ENCODE measurements at places on chromosomes 12 and 14. TPM values are rescaled to one million over a fixed set of nuclear protein-coding genes. Genes with fewer than 3 reads are reported as not detected.

DNA sequence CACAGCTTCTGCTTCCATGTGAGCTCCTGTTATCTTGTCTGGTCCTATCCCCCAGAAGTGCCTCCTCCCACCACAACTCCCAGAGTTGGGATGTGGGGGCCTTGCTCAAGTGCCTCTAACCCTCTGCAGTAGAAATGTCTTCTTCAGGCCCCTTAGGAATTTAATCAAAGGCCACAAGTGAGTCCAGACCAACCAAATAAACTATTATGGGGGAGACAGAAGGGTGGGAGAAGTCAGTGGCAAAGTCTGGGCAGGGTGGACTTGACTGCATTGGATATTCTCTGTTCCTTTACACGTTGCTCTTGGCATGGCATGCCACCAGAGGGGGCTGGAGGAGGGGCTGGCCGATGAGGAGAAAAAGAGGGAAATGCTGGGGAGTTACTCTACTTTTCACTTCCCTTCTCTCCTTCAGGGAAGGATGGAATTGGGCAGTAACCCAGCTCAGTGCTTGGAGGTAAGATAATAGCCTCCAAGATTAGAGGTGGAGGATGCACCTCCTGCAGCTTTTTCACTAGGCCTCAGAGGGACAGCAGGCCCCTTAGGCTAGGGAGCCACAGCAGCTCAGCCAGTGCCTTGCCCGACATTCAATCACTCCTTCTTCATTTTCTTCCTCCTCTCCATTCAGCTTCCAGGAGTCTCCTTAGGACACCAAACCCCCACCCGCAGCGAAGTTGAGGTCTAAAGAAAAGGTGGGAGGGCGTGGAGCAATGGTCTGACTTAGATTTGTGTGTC lies 1.2 kb upstream of the AP1G2 start:
- peak overlapping the region; percentile 10 for H3K4me3 ChIP-seq
- no peak for DNase-seq
- H3K36me3 ChIP-seq = no peaks in the 10 kb centered on the region

GRCh38 chr12:104990950-104991349 lies 4.8 kb downstream of the NOPCHAP1 start:
- no peak overlapping the region for H3K27ac ChIP-seq
- peaks cover 19% of the 10 kb centered on the region for H3K4me1 ChIP-seq
- peaks cover 39% of the 10 kb centered on the region for H3K36me3 ChIP-seq
- no peak overlapping the region for H3K4me3 ChIP-seq

The TMPRSS12 gene
- total RNA-seq = not detected

The TSPAN9 gene
- 50.4 TPM for total RNA-seq

DNA sequence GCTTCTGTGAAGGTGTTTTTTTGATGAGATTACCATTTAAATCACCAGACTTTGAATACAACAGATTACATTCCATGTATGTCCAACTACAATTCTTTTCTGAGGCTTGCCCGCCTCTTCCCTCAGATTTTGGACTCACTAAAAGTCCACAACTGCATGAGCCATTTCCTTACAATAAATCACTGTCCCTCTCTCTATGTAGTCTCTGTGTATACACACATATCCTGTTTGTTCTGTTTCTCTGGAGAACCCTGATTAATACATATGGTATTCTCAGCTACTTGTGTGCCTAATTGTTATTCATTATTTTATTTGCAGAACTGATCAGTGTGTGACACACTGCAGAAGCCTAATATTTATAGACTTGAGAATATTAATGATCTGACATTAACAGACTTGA lies 2.4 kb upstream of the MIPOL1 start:
- no peak for DNase-seq
- no peak overlapping the region for H3K27ac ChIP-seq
- peaks cover 17% of the 10 kb centered on the region for H3K4me1 ChIP-seq
- H3K36me3 ChIP-seq = peaks cover 3% of the 10 kb centered on the region
- no peak overlapping the region for H3K4me3 ChIP-seq

The STAB2 gene
- not detected for total RNA-seq

GRCh38 chr12:124650912-124651311 lies 83.5 kb upstream of the NCOR2 start:
- H3K27me3 ChIP-seq = no peaks in the 10 kb centered on the region
- DNase-seq = no peak
- H3K4me3 ChIP-seq = no peak overlapping the region
- H3K36me3 ChIP-seq = no peaks in the 10 kb centered on the region
- H3K27ac ChIP-seq = no peak overlapping the region

- no peak overlapping the region for H3K27ac ChIP-seq
- H3K36me3 ChIP-seq = no peaks in the 10 kb centered on the region
- no peaks in the 10 kb centered on the region for H3K4me1 ChIP-seq
- DNase-seq = no peak
These were observed 121.9 kb upstream of the SLC35F4 start for GRCh38 chr14:57987596-57988300.

DNA sequence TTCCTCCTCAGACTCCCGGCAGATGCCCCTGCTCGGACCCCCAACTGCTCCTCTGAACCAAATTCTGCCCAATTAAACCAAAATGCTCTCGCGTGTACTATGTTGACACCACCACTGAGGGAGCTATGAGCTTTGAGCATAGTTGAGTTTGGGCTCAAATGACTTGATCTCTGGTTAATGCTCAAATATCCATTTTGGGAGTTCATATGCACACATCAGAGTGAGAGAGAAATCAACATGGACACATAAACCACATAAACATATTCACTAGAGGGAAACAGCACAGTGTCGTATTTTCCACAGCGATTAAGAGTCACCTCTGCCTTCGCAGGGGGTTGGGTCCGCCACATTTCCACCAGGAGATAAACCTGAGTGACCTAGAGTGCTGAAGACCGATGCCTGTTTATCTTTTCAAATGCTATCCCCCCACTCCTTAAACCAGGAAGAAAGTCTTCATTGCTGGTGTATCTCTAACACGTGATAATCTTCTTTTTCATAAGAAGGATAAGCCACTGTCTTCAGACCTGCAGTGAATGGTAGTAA lies 59.4 kb upstream of the FOXN3 start:
- no peaks in the 10 kb centered on the region for H3K36me3 ChIP-seq
- H3K4me3 ChIP-seq = no peak overlapping the region
- H3K27me3 ChIP-seq = no peaks in the 10 kb centered on the region
- H3K4me1 ChIP-seq = peaks cover 6% of the 10 kb centered on the region

- no peaks in the 10 kb centered on the region for H3K36me3 ChIP-seq
- no peak overlapping the region for H3K4me3 ChIP-seq
- no peaks in the 10 kb centered on the region for H3K4me1 ChIP-seq
- no peak overlapping the region for H3K27ac ChIP-seq
These were observed 129.5 kb downstream of the KIF26A start for GRCh38 chr14:104267895-104268294.

DNA sequence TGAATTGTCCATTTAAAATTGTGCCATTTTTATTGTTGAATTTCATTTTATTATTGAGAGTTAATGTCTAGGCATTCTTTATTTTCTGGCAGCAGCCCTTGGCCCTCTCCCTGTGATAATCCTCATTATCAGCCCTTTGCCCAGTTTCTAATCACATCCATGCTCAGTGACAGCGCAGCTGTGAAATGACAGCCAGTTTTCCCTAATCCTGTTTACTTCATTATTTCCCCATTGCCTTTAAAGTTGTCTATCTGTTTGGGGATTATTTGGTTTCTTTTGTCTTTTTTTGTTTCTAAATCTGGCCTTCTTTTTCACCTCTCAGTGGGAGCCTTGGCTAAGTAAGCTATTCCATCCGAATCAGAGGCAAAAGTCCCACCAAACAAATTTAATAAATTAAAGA lies 476.9 kb downstream of the SLC6A15 start:
- H3K4me1 ChIP-seq = no peaks in the 10 kb centered on the region
- H3K27me3 ChIP-seq = peaks cover 22% of the 10 kb centered on the region
- DNase-seq = no peak
- H3K4me3 ChIP-seq = no peak overlapping the region

DNA sequence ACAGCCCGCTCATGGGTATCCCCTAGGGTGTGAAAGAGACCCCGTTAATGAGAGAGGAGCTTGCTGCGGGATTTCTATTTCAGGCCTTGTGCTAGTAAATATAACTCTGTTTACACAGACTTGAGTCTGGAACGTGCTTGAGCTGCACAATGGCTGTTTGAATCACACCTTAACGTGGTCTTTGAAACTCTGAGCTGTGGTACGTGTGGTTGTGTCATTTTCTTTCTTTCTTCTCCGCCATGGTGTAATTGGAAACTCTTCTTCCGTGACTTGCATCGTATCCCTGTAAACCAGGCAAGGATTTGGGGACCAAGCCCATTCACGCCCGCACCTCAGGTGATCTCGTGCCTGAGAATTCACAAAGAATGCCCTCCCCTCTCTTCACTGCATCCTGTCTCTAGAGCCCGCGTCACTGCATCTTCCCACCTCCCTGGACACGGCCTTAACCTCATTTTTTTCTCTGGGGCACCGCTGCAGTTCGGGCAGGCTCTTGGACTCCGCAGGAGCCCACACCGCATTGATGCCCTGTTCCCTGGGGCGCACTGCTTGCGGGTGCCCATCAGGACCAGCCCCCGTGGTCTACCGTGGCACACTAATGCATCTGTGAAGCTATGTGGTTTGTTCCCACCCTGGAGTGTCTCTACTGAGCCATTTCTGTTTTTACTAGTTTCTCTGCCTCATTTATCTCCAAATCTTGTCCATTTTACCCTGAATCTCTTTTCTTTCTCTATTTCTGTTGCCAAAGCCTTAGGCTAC lies 78.4 kb upstream of the PARP11 start:
- no peaks in the 10 kb centered on the region for H3K36me3 ChIP-seq
- no peak overlapping the region for H3K27ac ChIP-seq
- peaks cover 15% of the 10 kb centered on the region for H3K27me3 ChIP-seq
- H3K4me1 ChIP-seq = no peaks in the 10 kb centered on the region

GRCh38 chr12:5889381-5890047 lies 55.5 kb downstream of the ANO2 start:
- H3K4me1 ChIP-seq = no peaks in the 10 kb centered on the region
- no peaks in the 10 kb centered on the region for H3K36me3 ChIP-seq
- no peak overlapping the region for H3K27ac ChIP-seq
- no peak for DNase-seq

DNA sequence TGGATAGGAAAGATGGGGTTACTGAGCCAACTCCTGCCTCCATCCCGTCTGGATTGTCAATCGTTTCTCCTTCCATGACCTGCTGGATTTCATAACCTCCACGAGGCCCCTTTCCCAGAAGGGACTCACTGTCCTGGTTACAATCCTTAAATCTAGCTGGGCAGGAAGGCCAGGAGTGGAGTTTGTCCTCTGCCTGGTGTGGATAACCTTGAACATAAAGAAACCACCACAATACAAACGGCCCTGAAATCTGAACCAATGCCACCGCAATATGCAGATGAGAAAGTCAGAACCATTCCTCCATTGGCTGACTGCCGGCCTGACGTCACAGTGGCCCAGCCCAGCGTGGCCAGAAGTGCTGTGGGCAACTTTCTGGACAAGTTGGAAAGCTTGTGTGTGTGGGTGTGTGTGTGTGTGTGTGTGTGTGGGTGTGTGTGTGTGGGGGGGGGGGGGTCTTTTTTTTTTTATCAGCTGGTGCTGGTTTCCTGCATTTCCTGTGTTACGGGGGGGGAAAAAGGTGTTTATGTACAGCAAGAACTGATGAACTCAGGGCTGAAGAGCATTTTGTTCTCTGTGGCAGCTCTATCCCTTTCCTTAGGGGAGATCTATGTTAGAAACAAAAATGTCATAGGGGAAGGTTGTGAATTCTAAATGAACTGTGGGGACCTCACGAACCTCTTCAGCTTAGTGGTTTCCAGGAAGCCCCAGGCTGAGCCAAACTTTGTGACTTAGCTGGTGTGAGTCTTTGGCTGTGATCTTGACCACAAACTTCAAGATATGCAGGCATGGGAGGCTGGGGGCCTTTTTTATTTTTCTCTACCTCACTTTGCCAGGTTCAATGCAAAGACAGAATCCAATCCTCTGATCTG lies 81.6 kb upstream of the MED13L start:
- H3K27me3 ChIP-seq = no peaks in the 10 kb centered on the region
- peaks cover 24% of the 10 kb centered on the region for H3K4me1 ChIP-seq
- peak overlapping the region; percentile 95 for H3K27ac ChIP-seq
- no peak for DNase-seq

- H3K27me3 ChIP-seq = peaks cover 4% of the 10 kb centered on the region
- DNase-seq = no peak
- H3K4me1 ChIP-seq = no peaks in the 10 kb centered on the region
These were observed 31.9 kb downstream of the GUCY2C start for GRCh38 chr12:14664434-14665023.

DNA sequence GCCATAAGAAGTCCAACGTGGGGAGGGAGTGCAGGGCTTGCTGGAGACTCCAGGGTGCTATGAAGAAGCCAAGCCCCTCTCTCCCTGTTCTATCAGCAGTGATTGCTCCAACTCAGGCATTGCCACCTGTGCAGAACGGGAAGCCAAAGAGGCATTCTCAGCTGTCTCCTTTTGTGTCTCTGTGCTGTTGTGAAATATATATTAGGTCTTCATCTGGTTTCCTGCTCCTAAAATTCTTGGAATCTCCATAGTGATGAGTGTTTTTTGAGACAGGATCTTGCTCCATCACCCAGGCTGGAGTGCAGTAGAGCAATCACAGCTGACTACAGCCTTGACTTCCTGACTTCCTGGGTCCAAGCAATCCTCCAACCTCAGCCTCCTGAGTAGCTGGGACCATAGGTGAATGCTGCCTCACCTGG lies 51.2 kb upstream of the AEBP2 start:
- no peaks in the 10 kb centered on the region for H3K27me3 ChIP-seq
- H3K36me3 ChIP-seq = no peaks in the 10 kb centered on the region
- H3K27ac ChIP-seq = no peak overlapping the region
- H3K4me3 ChIP-seq = no peak overlapping the region

The CFAP54 gene
- 0.15 TPM for total RNA-seq

DNA sequence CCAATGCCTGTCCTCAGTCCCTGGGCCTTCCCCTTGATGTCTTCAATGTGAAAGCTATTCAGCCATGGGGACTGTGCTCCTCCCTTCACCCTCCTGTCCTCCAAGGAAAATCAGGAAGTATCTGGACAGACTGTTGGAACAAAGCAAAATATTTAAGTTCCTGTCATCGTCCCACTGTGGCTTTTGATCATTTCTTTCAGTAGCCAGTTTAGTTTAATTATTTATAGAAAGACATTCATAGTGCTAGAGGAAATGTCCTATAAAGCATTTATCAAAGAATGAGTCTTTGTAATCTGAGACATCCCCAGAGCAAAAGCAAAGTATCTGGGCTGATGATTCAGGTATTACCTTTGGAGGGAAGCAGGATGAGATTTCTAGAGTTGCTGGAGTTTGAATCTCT lies 254.1 kb downstream of the NRXN3 start:
- H3K27me3 ChIP-seq = no peaks in the 10 kb centered on the region
- no peak for DNase-seq
- no peak overlapping the region for H3K4me3 ChIP-seq
- no peaks in the 10 kb centered on the region for H3K36me3 ChIP-seq

- H3K27ac ChIP-seq = no peak overlapping the region
- peaks cover 3% of the 10 kb centered on the region for H3K36me3 ChIP-seq
- no peak overlapping the region for H3K4me3 ChIP-seq
- DNase-seq = no peak
- H3K4me1 ChIP-seq = peaks cover 22% of the 10 kb centered on the region
These were observed 3.0 kb downstream of the E2F7 start for GRCh38 chr12:77062396-77062795.

The HELB gene
- 2.9 TPM for total RNA-seq

DNA sequence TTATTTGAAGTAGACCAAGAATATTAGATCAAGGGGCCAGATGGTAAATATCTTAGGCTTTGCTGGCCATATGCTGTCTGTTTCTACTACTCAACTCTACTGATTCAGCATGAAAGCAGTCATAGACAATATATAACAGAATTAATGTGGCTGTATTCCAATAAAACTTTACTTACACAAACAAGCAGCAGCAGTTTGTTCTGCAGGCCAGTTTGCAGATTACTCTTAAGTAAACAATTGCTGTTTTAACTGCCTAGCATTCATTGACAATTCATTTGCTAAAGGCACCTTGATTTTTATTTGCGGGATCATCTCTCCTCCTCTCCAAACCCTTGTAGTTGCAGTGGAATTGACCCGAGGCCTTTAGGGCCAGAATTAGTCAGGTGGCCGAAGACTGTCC lies 94.1 kb upstream of the GARIN6 start:
- H3K36me3 ChIP-seq = no peaks in the 10 kb centered on the region
- no peak overlapping the region for H3K4me3 ChIP-seq
- no peaks in the 10 kb centered on the region for H3K4me1 ChIP-seq
- no peak overlapping the region for H3K27ac ChIP-seq
- H3K27me3 ChIP-seq = peaks cover 2% of the 10 kb centered on the region
